ENCODE measurements at places on chromosomes 16 and 17. TPM values are rescaled to one million over a fixed set of nuclear protein-coding genes. Genes with fewer than 3 reads are reported as not detected.
A peak's percentile ranks its signal among the peaks of the same experiment; 100 is the strongest.

DNA sequence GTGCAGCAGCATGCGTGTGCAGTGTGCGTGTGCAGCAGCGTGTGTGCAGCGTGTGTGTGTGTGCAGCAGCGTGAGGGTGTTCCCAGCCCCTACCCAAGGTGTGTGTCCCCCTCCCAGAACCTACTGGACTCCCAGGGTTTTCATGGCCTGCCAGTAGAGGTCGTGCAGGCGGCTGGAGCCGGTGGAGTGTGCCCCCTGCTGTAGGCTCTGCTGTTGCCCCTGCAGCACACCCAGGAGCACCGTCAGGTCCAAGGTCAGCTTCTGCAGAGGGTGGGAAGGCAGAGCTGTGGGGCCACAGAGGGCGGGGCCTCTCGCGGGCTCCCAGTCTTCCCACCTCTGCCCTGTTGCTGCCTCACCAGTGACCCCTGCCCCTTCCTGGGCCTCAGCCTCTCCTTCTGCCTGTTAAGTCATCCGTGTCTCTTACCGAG, 14.9 kb downstream of the MYBBP1A start:
- DNase-seq, result no peak

GRCh38 chr17:74759243-74759801, 10.9 kb downstream of the NHERF1 start:
- DNase-seq, result no peak

DNA sequence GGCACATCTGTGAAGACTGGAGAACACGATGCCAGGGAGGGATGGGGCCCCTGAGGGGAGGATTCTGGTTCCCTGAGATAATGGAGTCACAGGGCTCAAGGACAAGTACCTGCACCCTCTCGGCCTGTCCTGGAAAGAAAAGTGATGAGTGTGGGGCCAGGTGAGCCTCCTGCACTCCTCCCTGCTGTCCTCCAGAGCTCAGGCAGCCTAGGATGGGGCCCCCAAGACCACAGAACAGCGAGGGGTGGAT, 101.3 kb upstream of the TNRC6C start:
- no peak for DNase-seq

GRCh38 chr16:30553393-30553899, 4.7 kb downstream of the ZNF764 start:
- no peak for DNase-seq

DNA sequence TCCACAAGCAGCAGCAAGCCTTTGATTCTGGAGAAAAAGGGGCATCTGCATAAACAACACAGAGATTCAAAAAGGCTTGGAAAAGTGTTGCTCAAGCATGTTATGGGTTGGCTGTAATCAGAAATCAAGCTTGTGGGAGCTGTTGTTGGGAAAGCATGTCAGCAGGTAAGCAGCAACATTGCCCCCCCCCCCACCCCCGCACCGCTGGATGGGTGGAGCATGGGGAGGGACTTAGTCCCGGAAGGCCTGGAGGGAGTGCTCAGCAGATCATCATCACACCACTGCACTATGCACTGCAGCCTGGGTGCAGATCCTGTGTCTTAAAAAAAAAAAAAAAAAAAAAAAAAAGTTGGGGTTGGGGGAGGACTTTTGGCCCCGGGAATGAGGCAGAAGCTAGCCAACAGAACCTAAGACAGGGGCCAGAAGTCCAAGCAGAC, 16.8 kb upstream of the AKAP1 start:
- no peak for DNase-seq

GRCh38 chr16:60027351-60027750, 1293.2 kb upstream of the GOT2 start:
- no peak for DNase-seq

DNA sequence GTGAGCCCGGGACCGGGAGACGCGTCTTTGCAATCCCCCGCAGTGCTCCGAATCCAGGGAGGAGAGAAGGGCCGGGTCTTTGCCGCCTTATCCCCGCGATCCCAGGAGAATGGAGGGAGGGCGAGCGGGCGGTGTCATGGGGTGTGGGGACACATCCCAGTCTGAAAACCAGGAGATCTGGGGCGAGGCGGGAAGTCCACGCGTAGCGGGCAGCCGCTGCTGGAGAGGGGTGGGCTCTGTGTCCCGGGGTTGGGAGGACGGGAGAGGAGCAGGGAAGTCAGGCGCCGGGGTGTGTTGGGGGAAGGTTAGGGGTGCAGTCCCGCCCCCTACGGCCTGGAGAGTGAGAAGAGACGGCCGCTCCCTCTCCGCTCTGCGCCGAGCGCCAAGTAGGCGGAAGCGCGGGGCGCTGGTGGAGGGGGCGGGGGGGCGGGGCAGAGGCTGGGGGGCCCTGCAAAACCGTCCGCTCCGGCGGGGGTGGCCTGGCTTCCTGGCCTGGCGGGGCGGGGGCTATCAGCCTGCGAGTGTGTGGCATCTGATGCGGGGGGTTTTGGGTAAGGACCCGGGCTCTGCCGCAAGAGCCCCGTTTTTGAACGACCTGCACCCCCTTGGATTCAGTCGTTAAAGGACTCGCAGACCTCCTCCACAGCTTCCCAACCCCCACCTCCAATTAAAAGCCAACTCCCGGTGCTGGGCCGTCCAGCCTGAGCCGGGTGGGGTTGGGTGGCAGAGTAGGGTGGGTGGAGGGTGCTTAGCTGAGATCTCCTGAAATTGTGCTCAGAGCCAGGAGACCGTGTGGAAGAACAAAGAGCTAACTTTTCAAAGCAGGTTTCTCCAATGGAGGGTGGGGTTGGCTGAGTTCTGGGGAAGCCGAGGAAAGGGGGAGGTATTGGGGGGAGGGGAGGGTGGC, 654 bp downstream of the LASP1 start:
- no peak for DNase-seq

- no peak for DNase-seq
These were observed 24.2 kb downstream of the STAT5A start for GRCh38 chr17:42312285-42313130.

DNA sequence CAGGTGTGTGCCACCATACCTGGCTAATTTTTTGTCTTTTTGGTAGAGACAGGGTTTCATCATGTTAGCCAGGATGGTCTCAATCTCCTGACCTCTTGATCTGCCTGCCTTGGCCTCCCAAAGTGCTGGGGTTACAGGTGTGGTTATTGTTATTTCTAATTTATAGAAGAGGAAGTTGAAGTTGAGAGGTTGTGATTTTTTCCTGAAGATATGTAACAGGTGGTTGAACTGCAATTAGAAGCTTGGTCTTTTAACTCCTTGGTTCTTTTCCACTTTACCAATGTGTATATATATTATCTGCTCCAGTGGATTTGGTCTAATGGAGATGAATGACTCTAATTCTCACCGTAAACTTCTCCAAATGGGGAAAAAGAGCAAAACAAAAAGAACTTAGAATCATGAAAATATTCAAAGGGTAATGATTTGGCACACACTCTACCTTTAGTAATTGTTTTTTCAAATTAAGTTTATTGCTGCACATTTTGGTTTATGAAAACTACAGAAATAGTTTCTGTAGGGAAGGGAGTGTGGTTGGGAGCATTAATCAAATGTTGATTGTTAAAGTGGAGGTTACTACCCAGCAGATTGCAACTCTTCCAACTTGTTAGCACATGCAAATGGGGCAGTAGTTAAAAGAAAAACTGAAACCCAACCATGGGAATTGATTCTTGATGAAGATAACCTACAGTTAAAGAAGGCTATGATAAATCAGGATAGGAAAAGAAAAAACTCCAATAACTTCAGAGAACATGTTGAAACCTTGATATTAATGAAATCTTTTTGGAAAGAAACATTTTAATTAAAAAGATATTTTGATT, 1.8 kb upstream of the KRT10 start:
- DNase-seq, result no peak

DNA sequence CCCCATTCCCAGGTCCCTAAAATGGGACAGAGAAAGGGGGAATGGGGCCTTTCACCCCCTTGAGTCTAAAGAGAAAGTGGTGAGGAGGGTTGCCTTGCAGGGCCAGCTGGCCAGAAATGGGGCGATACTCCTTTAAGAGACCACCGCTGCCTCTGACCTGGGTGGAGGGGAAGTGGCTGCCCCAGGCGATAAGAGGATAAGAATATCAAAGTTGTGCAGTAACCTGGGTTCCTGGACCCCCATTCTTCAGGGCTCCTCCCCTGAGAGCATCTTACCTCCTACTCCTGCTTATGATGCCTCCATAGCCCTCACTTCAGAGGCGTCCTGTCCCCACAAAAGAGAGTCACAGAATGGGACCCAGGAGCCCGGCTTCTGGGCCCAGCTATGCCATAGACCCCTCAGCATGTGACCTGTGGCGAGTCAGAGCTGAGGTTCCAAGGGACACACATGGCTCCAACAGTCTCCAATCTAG, 5.2 kb upstream of the TSPOAP1 start:
- no peak for DNase-seq

- DNase-seq, result no peak
These were observed 150.0 kb downstream of the SDK2 start for GRCh38 chr17:73493956-73494926.

DNA sequence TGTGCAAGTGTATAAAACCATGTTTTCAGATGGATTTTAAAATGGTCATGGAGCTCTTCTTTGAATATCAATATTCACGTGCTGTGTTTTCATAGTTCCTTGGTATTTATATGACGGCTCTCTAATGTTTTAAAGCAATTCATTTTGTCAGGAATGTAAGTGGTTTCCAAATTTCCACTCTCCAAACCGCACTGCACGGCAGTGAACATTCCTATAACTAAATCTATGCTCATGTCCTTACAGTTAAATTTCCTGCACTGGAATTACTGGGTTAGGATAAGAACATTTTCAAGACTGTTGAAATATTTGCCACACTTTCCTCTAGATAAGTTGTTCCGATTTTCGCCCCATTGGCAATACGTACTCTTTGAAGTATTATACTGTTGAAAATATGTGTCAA, 398.9 kb downstream of the PMP22 start:
- no peak for DNase-seq

DNA sequence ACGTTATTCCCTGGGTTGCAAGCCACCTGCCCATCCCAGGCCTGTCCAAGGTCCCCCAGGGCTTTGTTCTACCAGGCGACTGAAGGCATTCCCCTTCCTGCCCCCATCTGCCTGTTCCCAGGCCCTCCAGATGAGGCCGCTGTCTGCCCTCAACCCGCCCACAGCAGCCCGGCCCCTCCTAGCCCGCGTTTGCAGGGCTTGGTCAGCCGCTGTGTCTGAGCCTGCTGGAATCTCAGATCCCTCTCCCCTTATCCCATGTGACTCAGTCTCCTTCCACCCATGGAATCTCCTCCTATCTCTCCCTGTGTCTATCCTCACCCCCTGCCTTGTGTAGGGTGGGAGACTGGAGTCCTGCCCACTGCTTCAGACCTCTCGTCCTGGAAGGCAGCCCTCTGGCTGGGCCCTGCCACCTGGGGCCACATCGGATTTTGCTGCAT, 186.0 kb upstream of the TNRC6C start:
- no peak for DNase-seq

DNA sequence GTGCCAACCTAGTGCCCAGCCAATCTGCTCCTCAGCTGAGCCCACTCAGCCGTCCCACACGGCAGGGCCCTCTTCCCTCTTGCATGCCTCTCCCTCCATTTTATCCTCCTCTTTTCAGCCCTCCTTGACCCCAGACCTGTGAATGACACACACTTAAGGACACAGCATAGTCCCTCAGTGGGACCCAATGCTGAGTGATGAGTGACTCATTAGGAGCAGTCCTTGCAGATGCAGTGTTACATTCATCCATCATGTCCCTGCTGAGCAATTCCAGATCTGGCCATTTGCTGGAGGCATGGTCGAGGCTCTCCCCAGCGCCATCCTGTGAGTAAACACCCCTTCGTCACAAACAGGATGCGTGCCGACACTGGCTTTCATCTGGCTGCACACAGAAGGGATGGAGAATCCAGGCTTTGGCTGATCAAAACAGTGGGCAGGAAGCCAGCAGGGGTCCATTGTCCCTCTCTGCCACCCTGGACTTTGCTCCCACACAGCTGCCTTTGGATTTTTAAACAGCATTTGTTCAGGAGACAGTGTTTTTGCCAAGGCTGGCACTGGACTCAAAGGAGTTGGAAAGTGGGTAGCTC, 122.6 kb downstream of the AXIN2 start:
- no peak for DNase-seq

- DNase-seq, result no peak
These were observed 2.6 kb downstream of the ABCA9 start for GRCh38 chr17:69058165-69058564.

GRCh38 chr16:81748476-81749198, 30.5 kb upstream of the PLCG2 start:
- peak; percentile 47 for DNase-seq

GRCh38 chr17:64085650-64086005, 44.3 kb downstream of the ERN1 start:
- no peak for DNase-seq

- no peak for DNase-seq
These were observed 23.2 kb upstream of the SLC5A11 start for GRCh38 chr16:24822542-24822941.

GRCh38 chr17:68400404-68400735, 56.9 kb downstream of the WIPI1 start:
- DNase-seq, result no peak

DNA sequence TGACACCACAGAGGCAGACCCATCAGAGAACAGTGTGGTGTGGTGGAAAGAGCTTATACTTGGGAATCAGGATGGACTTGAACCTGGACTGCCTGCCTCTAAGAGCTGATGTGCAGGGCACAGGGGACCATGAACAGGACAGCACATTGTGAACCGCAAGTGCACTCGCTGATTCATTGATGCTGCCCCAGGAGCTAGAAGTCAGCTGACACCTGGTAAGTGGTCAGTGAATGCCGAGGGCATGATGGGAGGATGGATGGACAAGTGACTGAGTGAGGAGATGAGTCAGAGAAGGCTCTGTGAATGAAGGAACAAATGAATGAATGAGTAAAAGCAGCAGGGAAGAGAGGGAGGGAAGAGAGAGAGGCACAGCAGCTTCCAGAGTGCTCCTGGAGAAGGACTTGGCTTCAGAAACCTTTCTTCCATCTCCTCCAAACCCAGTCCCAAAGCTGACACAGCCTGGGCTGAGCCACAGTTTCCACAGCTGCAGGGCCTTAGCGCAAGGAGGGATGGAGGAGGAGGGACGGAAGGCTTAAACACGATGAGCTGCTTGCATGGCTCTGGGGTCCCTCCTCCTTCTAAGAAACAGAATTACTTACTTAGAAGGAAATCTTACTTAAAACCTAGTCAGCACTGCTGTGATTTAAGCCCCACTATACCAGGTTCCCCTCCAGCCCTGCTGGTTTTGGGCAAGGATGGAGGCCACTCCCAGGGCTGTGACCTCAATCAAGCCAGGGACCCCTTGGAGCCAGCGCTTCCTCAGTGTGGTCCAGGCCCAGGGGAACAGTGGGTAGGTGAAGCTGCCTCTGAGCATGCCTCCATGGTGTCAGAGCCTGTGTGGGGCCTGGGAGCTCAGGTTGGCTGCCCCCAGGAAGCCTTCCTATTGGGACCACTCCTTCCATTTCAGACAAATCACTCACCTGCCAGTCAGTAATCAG, 184.6 kb downstream of the TMEM132E start:
- DNase-seq, result no peak

GRCh38 chr16:1729026-1729425, 23.0 kb downstream of the MAPK8IP3 start:
- no peak for DNase-seq

Gene DPEP2
- 2.7 TPM for total RNA-seq

Gene SDR42E1
- total RNA-seq, result 3.2 TPM

Gene SLFN11
- 30.9 TPM for total RNA-seq

Gene NTN3
- not detected for total RNA-seq

Gene TMC7
- total RNA-seq, result not detected

Gene FKBP10
- 3.8 TPM for total RNA-seq

Gene NPIPB9
- 1.6 TPM for total RNA-seq

Gene CARD14
- not detected for total RNA-seq

Gene ZNF469
- 0.21 TPM for total RNA-seq

Gene P2RX1
- total RNA-seq, result 5.1 TPM

Gene ST6GALNAC1
- total RNA-seq, result 0.29 TPM
